Foreskin melanocyte (primary cell): ENCODE measurements at places on chromosomes 1 and 21.

- DNase-seq: peak; percentile 56
These were observed 92.3 kb upstream of the ESRRG start for GRCh38 chr1:216815260-216816131.

- no peak for DNase-seq
These were observed 7.0 kb upstream of the LIN28A start for GRCh38 chr1:26403656-26404055.

DNA sequence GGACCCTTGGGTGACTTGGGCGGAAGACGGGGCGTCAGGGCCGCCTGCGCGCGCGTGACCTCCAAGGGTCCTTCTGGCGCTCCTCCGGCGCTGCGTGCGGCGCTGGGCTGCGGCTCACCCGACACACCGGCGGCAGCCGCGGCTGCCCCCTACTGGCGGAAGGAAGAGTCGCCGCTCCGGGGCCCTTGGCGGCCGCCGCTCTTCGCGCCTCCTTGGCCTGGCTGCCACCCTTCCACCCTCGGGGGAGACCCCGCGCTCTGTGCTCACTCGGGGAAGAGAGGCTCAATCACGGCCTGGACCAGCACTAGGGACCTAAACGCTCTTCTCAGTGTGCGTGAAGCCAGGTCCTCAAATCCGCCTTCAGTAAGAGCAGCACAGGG is 89.7 kb downstream of the DMRTA2 start:
- DNase-seq: no peak

- DNase-seq: no peak
These were observed 51.7 kb downstream of the SLC37A1 start for GRCh38 chr21:42565206-42565810.

DNA sequence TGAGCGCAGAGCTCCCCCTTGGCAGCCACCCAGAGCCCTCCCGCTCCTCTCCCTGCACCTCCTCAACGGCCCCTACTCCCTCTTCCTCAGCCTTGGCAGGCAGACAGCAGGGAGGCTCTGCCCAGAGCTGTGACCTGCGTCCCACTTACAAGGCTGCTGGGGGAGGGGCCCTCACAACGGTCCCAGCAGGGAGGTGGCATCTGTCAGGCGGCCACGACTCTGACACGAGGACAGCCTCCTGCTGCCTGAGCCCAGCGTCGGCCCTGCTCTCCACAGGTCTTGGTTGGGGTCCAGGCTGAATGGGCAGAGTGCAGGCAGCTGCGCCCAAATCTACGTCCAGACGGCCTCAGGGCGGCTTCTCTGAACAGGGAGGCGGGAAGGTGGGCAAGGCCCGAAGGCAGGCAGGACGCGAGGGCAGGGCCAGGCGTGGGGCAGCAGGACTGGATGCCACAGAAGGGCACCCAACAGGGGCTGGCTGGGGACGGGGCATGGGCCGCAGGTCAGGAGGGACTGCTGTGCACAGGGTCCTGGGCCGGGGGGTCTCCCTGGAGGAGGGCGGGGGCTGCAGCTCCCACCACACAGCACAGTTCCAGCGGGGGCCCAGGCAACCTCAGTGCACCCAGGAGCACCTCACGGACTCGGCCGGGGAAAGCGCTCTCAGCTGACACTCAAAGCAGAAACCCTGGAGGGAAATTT is 7.5 kb downstream of the SLC19A1 start:
- no peak for DNase-seq

- no peak for DNase-seq
These were observed 1.3 kb downstream of the KAZN start for GRCh38 chr1:14599800-14600199.

DNA sequence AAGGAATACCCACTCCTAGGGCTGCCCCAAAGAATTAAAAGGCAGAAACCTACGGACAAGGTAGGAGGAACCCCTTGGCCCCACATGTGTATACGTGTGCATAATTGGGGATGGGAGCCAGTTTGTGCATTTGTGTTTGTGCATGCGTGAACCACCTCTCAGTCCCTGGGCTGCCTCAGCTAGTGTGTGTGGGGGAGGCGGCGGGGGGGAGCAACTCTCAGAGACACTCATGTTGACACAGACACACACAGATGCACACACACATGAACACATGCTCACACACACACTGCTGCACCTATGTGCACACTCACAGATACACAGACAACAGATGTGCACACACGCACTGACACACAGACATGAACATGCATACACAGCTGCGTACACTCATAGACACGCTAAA is 5.1 kb downstream of the LDLRAD1 start:
- no peak for DNase-seq

- no peak for DNase-seq
These were observed 16.0 kb upstream of the ZNF496 start for GRCh38 chr1:247347477-247348222.

DNA sequence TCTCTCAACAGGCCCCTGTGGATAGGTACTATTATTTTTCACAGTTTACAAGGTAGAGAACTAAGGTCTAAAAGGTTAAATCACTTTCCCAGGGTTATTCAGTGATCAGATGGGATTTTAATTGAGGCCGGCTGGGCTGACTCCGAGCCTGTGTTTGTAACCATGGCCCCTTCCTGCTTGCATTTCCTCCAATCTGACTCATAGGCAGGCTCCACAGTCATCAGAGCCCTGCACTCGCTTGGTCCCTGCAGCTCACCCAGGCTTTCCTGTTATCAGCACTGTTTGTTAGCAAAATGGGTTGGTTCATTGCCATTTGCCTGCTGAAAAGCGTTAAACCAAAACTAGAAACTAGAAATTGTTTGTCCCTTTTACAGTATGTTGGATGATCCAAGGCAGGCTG is 41.4 kb upstream of the LMX1A start:
- DNase-seq: peak; percentile 40

- peak; percentile 96 for DNase-seq
These were observed at the start of gene ELK4 for GRCh38 chr1:205631768-205632668. ELK4 (minus strand) TSS chr1:205632011; CDS start chr1:205623882, 8,129 bp downstream.

- DNase-seq: no peak
These were observed 80.1 kb downstream of the DISP3 start for GRCh38 chr1:11558871-11559590.

GRCh38 chr21:38467911-38468310 is 30.4 kb downstream of the ERG start:
- DNase-seq: no peak

DNA sequence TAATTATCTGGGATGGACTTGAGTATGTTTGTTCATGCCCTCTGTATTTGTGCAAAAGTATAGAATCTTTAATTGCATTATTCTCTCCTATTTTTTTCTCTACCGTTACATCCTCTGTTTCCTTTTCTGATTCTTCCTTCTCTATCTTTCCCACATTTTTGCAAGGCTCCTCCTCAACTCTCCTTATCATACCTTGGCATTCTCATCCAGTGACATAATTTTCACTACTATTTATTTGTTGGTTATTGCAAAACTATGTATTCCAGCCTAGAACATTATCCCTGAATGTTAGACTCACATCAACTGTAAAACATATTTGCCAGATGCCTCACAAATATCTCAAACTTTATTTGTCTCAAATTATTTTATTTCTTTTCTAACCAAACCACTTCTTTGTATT is 381.9 kb downstream of the COL11A1 start:
- no peak for DNase-seq

- DNase-seq: no peak
These were observed 34.7 kb downstream of the IFNAR1 start for GRCh38 chr21:33359446-33359845.

- no peak for DNase-seq
These were observed 76.6 kb upstream of the VAV3 start for GRCh38 chr1:108041360-108042142.

DNA sequence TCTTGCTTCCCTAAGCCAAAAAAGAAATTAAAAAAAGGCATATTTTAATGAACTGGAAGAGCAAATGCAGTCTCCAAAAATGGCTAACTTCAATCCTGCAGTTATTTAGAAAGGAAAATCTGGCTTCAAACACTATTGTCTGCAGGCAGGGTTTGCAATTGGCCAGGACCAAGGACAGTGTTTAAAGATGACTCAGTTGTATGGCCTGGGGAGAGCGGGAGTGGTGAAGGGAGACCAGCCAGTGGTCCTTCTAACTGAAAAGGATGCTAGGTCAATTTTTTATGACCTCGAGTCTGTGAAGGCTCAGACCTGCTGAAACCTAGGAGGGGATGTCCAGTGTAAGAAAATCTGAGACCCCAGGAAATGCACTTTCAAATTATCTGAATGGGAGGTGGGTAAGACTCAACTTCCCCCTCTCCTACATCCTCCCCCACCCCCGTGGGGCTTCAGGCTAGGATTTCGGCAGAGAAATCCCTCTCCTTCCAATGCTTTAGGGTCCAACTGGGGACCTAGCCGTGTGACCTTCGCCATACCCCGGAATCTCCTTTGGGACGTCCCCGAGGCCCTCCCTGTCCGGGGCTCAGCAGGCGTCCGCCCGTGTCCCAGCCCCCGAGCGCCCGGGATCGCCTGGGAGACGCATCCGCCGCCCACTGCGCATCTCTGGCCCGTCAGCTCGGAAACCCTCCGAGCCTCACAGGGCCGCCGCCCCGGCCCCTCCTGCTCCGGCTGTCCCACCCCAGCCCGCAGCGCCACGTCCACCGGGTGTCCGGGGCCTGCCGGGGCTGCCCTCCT is 602 bp upstream of the RIMKLA start:
- peak; percentile 19 for DNase-seq

GRCh38 chr1:54221113-54221834 is 21.3 kb downstream of the MRPL37 start:
- no peak for DNase-seq

DNA sequence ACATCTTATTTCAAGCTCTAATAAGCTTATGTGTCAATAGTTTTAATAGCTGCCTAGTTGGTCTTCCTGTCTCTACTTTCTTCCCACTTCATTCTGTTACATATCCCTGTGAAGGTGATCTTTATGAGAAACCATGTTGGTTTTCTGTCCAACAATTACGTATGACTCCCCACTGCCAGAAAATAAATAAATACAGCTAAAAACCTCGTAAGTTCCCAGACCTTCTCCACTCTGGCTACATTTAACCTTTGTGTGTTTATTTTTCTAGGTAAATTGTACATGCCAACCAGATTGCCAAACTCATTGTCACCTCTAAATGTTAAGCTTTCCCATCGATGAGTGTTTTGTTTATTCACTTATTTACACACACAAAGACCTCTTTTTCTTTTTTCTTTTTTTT is 147.2 kb downstream of the CRB1 start:
- DNase-seq: no peak

GRCh38 chr1:172789840-172790239 is 130.9 kb downstream of the FASLG start:
- DNase-seq: no peak

GRCh38 chr1:148293651-148294050 is 141.6 kb upstream of the NBPF11 start:
- DNase-seq: no peak

DNA sequence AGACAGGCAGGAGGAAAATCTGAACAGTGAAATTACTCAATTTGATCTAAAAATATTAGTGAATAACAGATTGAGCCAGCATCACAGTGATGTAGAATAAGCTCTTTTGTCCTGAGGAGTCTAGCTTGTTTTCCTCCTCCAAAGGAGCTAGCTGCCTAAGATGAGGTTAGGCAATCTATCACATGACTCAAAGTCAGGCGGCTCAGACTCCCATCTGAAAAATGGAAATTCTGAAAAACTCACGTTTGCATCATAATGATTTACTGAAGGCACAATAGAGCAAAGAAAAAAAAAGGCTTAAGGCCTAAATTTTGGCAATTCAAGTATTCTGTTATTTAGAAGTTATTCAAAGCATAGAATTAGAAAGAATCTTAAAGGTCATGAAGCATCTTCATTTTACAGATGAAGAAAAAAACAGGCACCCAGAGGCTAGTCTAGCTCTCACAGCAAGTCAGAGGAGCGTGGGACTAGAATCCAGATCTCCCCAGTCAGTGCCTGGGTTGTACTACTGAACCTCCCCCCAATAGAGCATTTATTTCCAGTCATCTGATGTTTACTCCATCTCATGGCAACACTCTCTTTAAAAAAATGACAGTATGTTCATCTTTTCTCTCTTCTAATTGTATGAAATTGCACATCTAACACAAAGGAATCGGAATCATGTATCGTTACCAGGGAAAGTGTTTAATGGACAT is 62.5 kb upstream of the ATF3 start:
- peak; percentile 96 for DNase-seq

DNA sequence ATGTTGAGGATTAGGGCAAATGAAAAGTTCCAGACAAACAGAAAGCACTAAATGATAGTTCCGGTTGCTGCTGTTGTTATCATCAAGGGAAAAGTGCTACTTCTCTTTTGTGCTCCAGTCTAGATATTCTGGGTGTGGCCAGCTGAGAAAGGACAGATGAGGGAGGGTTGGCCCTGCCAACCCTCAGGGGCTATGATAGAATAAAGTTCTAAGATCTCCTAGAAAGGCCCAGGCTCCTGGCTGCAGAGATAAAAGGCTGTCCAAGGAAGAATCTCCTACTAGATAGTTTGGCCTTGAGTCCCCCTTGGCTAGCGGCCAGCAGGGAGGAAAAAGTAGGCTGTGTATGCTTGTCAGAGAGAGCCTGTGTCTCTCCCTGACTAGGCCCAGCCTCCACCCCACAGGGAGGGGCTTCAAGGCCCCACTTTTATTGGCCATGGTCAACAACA is 31.5 kb downstream of the RIMS3 start:
- no peak for DNase-seq

DNA sequence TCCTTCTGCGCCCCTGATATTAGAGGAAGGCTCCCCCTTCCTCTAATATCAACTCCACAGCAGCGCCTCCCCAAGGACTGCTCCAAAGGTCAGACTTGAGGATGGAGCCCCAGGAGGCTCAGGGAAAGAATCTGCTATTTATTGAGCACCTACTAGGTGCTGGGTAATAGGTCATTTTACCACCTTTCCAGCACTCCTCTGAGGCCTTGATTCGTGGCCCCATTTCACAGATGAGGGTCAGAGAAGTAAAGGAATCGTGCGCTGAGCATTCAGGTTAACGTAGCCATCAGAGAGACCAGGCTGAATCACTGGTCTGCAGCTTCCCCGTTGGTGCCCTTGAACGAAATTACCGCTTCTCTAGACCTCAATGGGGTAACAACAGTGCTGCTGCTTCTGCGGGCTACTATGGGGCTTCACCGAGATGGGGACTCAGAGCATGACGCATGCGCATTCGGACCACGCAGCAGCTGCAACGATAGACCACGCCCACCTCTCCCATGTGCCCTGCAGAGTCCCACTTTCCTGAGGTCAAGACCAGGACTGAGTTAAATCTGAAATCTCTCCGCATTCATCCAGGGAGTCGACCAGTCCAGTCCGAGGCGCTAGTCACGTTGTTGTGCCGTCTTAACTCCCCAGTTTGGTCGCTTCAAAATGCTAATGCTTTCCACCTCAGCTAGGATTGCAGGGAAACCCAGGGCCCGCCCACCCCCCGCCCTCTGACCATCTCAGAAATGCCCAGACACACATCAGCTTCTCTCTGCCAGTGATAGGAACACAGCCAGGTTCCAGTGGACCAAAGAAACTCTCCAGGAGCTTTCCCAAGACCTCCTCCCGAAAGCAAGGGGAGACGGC is 12.9 kb downstream of the CAMK2N1 start:
- no peak for DNase-seq

- no peak for DNase-seq
These were observed 13.3 kb upstream of the GSTM4 start for GRCh38 chr1:109642626-109643025.

GRCh38 chr1:210303391-210303790 is 25.3 kb upstream of the HHAT start:
- DNase-seq: no peak
